GM06990 (cell line): ENCODE measurements at places on chromosomes 1 and 21.

DNA sequence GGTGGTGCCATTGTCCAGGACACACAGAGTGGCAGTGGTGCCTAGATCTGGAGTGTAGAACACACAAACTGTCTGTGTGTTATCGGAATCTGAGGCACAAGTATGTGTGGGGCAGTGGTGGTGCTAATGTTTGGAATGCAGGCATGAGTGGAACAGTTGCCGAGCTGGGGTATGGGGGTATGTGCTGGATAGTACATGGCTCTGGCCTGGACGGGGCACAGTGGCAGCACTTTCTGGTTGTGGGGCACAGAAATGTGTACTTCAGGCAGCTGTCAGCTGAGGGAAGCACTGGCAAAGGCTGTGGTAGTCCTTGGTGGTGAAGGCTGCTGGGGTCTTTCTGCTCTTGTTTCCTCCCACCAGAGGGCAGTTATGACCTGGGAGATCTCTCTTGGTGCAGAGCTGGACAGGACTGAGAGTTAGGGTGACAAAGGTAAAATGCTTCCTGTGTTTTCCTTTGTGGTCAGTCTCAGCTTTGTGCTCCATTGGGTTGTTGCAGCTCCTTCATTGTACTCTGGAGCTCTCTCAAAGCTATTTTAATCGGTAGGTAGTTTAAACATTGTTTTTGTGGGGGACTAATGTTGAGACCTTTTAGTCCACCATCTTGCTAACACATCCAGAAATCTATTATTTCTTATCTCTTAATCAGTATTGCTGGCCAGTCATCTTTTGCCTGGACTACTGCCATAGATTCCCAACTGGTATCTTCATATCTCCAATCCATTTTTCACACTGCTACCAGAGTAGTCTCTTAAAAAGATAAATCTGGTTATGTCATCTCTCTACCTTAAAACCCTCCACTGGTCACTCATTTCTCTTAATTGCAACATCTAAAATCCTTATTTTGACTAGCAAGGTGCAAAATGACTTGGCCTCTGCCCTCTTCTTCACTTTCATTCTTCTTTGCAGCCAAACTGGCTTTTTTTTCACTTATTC is 83.9 kb upstream of the NBPF4 start:
- no peak for DNase-seq

DNA sequence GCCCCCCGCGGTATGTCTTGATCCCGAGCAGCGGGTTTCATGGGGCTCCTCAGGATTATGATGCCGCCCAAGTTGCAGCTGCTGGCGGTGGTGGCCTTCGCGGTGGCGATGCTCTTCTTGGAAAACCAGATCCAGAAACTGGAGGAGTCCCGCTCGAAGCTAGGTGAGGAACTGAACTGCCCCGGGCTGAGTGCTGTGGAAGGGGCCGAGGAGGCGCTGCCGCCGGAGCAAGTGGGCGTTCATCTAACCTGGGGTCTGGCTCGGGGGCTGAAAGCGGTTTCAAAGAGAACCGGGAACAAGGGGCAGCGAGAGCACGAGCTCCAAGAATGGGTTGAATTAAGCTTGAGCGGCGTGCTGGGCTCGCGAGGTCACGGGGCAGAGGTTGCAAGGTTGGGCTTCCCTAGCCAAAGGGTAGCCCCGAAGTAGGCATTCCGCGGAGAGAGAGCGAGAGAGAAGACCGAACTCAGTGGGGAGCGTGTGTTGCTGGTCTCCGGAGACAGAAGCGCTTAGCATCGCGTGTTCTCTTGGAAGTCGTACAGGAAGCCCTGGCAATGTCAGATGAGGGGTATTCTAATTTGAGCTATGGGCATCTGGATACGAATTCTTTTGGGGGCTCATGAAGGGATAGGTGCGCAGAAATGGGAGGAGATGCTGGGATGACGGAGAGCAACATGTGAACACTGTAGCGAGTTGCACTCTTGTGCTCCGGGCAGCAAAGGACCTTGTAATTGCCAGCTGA is 732 bp downstream of the HS2ST1 start:
- DNase-seq: peak; percentile 73

- no peak for DNase-seq
Measured at GRCh38 chr21:45150638-45151131, 76.3 kb downstream of the ADARB1 start.

GRCh38 chr1:184425449-184426277 is 38.8 kb downstream of the C1orf21 start:
- DNase-seq: no peak

GRCh38 chr1:179142889-179143299 is 61.0 kb downstream of the TOR3A start:
- DNase-seq: no peak

- DNase-seq: no peak
Measured at GRCh38 chr1:155978973-155979429, 654 bp upstream of the ARHGEF2 start.

DNA sequence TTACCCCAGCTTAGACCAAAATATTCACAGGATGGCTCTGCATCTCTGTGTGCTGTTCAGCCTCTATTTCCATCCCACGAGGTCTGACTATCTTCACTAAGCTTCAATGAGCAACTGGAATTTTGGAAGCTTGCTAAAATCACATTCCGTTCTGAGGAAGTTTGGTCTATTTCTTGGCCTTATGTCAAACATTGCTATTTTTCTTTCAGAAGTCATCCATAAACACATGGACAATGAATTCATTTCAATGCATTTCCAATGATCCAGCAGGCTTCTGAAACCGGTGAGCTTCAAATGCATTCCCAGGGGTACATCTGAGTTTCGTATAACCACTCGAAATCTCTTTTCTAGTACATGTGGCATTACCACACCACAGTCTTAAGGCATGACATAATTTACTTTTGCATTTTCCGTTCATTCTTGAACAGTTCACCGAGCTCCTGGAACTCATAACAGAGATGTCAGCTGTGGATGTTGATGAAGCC is 294.1 kb upstream of the KAZN start:
- DNase-seq: no peak

DNA sequence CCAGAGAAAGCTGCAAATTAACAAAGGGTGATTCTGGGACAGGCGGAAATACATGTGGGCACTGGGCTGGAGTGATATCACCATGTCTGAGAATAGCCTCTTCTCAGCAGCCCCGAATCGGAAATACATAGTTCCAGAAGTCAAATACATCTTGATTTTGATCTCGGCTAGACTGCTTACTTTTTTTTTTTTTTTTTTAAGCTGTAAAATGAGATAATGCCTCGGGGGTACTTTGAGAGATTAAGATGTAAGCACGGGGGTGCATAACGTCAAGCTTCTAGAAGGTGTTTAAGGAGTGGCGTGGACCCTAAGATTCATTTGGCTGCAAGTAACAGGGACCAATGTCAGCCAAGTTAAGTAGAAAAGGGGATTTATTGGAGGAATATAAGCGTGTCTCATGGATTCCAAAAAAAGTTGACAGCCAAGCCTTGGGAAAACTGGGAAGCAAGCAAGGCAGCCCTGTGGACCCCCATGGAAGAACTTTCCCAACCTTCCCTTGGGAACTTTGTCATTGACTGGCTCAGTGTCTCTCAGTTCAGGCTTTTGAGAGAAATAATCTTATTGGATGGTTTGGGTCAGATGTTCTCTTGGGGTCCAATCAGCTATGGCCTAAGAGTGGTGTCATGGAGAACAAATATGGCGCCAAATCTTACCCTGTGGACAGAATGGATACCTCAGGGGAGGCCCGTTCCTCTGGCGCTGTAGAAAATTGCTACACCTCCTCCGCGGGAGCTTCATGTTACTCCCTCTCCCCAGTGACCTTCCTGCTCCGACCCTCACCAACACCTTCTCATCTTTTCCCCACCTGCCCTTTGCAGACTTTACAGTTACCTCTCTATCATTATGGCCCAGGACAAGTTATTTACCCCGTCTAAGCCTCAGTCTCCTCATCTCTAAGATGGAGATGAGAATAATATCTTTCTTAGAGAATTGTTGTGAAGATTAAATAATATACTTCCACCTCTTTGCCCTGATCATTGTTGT is 186.6 kb downstream of the KAZN start:
- no peak for DNase-seq

DNA sequence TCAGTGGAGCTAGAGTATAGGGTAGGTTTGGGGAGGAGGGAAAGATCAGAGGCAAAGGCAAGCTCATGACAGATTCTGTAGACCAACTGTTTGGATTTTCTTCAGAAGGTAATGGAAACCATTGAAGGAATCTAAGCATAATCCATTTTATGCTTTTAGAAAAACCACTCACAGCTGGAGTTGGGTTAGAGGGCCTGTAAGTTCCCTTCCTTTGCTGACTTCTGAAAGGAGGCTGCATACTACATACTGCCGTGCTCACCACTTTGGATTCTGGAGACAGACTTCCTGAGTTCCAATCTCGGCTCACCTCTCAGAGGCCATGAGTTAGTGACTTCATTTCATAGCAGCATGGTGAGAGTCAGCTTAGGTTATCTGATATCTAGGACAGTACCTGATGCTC is 6.4 kb upstream of the SYT2 start:
- DNase-seq: no peak

DNA sequence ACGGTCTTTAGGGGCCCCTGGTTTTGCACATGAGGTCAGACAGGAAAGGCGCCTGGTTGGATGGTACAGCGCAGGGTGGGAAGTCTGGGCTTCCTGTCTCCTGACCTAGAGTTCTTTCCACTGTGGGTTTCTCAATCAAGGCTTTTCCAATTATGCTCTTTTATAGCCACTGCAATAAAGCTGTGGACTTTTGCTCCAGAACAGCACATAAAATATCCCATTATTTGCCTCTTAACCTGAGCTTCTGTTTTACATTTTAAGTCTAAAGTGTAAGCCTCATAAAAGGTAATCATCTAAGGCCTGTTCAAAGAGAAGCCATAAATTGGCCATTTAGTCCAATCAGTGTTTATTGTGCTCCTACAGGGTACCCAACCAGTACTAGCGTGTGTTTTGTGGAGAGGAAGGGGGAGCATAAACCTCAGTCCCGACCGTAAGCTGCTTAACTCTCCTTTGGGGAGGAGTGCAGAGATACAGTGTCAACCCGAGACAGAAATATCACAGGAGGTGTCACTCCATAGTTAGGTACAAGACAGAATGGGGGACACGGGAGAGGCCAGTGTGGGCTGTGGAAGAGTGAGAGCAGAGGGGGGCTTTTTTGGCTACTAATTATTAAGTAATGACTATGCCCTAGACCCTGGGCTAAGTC is 270.0 kb downstream of the TRABD2B start:
- DNase-seq: no peak

GRCh38 chr21:42209801-42210479 is 9.0 kb upstream of the ABCG1 start:
- no peak for DNase-seq

DNA sequence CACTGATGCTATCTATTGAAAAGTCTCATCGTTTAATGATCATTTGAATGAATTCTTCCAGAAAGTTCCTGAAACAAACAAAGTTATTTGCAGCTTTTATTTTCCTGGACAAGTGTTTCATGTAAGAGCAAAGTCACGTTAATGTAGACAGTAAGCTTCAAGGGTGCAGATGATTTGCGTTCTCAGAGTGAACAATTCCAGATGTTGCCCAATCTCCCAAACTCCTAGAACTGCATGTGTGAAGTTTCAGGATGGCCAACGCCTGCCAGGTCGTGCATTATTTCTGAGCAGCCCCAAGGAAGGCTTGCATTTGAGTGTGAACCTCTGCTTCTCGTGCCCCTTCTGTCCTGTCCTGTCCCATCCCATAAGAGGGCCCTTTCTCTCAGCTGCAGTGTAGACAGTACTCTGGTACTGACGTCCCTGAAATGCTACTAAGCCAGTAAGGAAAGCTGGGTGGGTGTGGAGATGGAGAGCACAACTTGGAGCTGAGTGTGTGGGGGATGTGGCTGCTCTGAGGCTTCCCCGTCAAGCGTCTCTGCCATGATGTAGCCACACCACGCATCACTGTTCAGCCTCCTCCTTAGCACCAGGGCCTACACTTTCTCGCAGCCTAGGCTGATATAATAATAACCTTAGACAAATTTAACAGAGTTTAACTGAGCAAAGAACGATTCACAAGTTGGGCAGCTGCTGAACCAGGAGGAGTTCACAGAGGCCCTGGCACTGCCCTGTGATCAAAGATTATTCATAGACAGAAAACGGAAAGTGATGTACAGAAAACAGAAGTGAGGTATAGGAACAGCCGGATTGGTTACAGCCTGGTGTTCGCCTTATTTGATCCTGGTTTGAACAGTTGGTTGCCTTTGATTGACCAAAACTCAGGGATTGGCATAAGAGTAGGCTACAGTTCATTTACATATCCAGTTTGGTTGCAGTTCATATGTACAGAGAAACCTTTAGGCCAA is 50.4 kb downstream of the RHOU start:
- DNase-seq: no peak

GRCh38 chr1:188517139-188517538 is 1688.4 kb downstream of the PLA2G4A start:
- no peak for DNase-seq

- DNase-seq: no peak
Measured at GRCh38 chr1:57719274-57719673, 295.4 kb upstream of the DAB1 start.

GRCh38 chr1:24263746-24264145 is 55.4 kb upstream of the GRHL3 start:
- DNase-seq: no peak

DNA sequence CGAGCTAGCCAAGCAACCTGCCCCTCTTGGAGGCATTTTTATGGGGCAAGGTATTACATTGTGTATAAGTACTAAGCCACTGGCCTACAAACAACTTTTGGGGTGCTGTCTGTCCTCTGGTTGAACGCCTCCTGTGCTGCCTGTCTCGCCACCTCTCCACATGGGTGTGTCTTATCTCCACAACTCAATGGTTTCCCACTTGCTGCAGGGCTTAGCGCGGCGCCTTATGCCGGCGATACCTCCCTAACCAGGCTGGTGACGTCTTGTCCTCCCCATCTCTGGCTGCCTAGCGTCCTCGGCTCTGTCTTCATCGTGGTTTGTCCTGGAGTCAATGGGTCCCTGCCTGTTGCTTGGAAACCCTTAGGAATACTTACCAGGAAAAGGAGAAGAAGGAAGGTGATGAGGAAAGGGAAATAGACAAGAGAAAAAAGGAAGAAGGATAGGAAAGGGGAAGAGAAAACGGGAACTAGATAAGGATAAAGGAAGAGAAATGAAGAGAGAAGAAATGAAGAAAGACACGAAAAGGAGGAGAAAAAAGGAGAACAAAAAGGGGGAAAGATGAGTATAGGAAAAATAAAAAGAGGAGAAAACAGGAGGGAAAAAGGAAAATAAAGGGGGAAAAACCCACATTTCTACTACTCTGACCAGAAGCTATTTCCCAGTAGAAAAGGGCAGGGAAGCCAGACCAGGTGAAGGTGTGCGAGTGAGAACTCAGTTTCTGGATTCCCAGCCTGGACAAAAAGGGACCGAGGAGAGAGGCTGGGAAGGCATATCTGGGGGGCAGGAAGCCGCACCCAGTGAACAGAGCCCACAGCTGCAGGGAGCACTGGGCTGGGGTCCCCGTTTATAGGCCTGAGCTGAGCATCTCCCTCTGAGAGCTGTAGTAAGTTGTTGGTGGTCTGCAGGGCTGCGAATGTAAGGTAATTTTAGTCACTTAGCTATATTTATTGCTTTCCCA is 86.2 kb downstream of the CLIC6 start:
- no peak for DNase-seq

GRCh38 chr1:55384637-55385036 is 169.5 kb upstream of the USP24 start:
- DNase-seq: no peak
